ENCODE measurements at places on chromosomes 3 and 15.

GRCh38 chr15:52006702-52007340 lies 12.2 kb upstream of the MAPK6 start:
- DNase-seq = no peak

- peak; percentile 46 for DNase-seq
These were observed 137.7 kb downstream of the RAB11A start for GRCh38 chr15:66006986-66007385.

- no peak for DNase-seq
These were observed 469.1 kb upstream of the ARHGEF26 start for GRCh38 chr3:153652076-153652475.

DNA sequence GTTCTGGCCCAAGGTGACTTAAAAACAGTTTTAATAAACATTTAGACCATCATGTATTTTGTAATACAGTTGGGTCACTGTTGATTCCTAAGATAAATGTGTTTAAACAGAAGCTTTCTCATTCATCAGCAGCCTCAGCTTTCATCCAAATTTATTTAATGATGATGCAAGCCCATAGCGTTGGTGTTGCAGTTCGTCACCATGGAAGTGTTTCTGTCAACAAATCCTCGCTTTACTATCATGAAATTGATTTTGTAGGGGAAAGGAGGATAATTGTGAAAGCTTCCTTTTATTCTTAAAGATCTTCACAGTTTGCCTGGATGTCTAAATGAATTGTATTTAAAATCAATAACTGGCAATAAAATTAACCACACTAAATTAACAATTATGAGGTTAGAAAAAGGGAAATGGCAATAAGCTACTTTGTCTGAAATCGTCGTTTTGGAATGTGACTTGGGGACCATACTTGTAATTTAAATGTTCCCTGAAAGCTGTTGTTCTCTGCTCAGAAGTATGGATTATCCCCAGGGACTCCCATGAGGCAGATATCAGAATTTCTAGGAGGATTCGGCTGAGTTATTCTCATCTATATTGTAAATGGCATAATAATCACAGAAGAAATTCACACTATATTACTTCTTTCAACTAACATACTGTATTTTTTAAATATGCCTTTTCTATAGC lies 29.0 kb downstream of the CMSS1 start:
- no peak for DNase-seq

DNA sequence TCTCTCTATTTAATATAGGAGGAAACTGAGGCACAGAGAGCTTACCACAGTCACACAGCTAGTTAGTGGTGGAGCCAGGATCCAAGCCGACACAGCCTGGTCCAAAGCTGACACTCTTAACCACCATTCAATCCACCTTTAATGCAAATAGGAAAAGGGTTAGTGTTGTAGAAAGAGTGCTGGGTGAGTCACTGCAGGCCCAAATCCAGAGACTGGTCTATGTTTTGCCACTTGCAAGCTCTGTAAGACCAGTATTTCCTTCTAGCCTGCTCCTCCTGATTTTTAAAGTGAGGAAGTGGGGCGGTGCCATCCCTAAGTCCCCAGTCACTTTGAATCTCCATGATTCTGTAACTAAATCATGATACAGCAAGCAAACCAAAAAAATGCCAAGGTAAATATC lies 111.0 kb downstream of the MECOM start:
- no peak for DNase-seq

- DNase-seq = no peak
These were observed 132.2 kb upstream of the BNIP2 start for GRCh38 chr15:59821286-59821685.

DNA sequence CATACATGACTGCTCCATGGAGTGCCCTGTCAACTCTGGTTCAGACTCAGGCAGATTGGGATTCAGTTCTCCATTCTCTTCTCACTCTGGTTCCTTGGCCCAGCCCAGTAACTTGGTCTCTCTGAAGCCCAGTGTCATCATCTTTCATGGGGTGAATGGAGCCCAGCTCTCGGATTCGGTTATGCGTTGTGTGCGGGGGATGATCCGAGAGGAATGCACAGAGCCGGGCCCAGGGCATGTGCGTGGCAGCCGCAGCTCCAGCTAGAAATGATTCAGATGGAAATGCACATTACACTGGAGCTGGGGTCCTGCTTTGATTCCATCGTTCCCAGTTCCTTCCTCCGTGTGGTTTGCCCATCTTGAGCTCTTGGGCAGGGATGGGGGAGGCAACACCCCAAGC lies 189.4 kb downstream of the FEZF2 start:
- DNase-seq = no peak

DNA sequence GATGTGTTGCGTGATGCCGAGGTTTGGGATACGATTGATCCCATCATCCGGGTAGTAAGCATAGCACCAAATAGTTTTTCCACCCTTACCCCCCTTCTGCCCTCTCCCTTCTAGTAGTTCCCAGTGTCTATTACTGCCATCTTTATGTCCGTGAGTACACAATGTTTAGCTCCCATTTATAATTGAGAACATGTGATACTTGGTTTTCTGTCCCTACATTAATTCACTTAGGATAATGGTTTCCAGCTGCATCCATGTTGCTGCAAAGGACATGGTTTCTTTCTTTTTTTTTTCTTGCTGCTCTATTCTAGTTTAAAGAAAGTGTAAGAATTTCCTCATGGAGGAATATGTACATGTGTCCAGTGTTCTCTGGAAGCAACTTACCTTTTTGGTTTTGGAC lies 51.8 kb downstream of the NSUN3 start:
- no peak for DNase-seq

Measured in astrocyte of the cerebellum (primary cell).